ENCODE measurements at places on chromosomes 12 and 14.

- DNase-seq: no peak
Measured at GRCh38 chr14:37116933-37117849, 55.2 kb downstream of the SLC25A21 start.

DNA sequence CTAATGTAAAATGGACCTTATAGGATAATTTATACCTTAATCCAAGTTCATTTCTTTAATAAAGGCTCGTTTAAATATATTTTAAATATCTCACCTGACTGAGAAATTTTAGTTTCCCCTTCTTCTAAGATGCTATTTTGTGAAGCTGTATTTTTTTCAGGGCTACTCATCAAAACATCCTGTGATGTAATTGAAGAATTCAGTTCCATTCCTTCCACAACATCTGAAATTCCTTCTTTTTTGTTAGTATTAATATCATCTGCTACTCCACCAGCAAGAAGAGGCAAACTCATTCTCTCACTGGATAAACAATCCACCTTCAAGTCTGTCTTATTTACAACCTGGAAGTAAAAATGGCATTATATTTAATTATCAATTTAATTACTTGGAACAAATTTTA, 22.5 kb downstream of the LGALS3 start:
- DNase-seq: no peak

DNA sequence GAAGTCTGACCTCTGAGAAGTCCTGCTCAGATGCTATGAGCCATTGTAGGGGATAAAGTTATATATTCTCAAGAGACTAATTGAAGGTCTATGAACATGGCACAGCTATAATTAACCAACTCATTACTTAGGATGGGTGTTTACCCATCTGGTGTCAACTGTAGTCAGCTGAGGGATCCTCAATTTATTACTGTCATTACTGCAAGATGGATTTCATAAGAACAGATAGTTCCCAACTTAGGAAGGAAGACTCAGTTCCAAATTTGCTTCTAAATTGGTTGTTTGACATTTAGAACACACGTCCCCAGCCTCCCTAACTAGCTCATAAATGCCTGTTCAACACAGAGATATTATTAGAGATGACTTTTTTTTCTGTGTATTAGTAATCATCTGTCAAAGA, 81.4 kb downstream of the FRMD6 start:
- DNase-seq: peak; percentile 21

DNA sequence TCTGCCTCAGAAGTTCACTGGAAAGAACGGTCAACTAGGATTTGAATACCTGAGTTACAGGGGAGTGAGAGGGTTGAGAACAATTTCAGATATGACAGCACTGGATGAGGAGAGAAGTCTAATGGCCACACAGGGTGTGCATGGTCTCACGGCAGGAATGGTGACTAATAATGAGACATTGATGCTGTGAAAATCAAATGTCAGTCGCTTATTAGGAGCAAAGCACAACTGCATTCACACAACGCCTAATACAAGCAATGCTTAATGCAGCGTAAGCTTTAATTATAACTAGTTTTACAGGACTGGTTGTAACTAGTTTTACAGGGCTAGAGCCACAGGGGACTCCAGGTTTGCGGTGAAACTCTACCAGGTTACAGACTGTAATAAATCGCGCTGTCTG, 23.4 kb upstream of the PRIMA1 start:
- DNase-seq: no peak

GRCh38 chr14:22540811-22541360, 48.1 kb downstream of the DAD1 start:
- DNase-seq: no peak
